ENCODE measurements at places on chromosomes 11 and 22. TPM values are rescaled to one million over a fixed set of nuclear protein-coding genes. Genes with fewer than 3 reads are reported as not detected.

DNA sequence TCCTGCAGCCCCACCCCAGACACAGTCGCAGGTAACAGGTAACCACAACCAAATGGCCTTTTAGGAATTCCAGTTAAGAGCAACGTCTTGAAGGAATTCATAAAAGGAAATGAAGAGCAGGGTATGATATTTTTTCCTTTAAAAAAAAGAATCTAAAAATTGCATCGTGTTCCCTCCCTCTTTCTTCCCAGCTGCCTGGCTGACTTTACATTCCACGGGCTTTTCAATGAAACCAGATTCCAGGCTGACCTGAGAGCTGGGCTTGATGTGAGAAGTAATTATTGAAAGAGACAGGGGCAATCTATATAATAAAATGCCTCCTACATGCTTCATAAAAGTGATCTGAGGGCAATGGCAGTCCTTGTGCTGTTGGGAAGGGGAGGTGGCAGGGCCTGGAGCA, 57.3 kb upstream of the EIF3D start:
- DNase-seq: no peak

GRCh38 chr11:17703951-17704350, 15.4 kb upstream of the MYOD1 start:
- no peak for DNase-seq

- DNase-seq: no peak
Observed at GRCh38 chr22:30210235-30210909, 36.2 kb downstream of the LIF start.

HIRA gene
- 15.5 TPM for total RNA-seq

- DNase-seq: no peak
Observed at GRCh38 chr22:35840302-35840739, 122.6 kb downstream of the APOL5 start.

RFPL3 gene
- total RNA-seq: not detected

C22orf23 gene
- not detected for total RNA-seq

- DNase-seq: no peak
Observed at GRCh38 chr11:19316434-19316833, 75.7 kb upstream of the E2F8 start.

GRCh38 chr11:82003671-82004515, 729.8 kb downstream of the FAM181B start:
- DNase-seq: no peak

DNA sequence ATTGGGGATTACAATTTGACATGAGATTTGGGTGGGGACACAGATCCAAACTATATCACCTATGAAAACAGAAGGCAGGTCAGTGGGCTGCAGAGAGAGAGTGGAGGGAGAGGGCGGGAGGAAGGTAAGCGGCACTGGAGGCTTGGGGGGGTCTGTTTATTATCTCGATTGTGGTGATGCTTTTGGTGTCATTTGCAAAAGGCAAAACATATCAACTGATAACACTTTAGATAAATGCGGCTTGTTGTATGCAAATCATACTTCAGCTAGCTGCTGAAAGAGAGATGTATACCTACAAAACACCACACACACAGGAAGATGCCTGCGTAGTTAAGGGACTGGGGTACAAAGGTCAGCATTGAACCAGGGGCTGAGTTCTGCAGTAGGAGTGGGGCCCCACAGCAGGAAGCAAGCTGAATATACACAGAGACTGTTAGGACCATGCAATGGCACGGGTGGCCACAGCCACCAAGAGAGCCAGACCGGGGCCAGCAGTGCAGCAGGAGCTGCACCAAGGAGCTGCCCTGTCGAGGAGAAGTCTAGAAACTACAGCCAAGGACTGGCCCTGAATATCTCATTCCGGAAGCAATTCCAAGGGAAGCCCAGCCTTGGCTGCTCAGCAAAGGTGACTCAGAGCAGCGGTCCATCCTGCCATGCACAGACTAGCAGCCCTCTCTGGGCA, 23.8 kb upstream of the TOLLIP start:
- no peak for DNase-seq

HTR3A gene
- total RNA-seq: not detected

- DNase-seq: no peak
Observed at GRCh38 chr11:89125298-89125697, 52.4 kb upstream of the TYR start.

GRCh38 chr11:65419772-65420481, 2.7 kb upstream of the NEAT1 start:
- peak; percentile 65 for DNase-seq

TRIM6 gene
- not detected for total RNA-seq

DNA sequence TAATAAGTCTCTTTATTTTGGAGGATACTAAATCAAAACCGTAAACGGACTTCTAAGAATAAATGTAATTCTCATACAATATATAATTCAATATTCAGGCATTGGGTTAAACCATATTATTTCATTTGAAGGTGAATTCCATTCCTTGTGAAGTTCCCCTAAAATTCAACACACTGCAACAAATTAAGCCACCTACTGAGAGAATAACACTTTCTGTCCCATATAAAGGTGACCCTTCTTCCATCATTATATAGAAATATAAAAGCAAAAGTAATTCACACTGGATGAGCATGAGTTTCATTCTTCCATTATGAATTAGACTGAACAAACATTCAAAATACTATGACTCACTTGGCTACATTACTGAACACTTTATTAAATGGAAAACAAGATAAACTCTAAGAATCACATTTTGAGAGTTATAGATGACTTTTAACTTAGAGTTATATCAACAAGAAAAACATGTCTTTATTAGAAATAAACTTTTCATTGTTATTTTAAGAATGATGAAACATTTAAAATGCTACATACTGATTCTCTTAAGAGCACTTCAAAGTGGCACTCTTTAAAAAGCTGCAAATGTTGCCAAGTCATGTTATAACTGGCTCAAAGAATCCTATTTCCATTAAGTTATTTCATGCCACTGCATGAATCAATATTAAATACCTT, 2.8 kb downstream of the SESN3 start:
- DNase-seq: no peak

EI24 gene
- 22.8 TPM for total RNA-seq

LMO1 gene
- not detected for total RNA-seq

DNA sequence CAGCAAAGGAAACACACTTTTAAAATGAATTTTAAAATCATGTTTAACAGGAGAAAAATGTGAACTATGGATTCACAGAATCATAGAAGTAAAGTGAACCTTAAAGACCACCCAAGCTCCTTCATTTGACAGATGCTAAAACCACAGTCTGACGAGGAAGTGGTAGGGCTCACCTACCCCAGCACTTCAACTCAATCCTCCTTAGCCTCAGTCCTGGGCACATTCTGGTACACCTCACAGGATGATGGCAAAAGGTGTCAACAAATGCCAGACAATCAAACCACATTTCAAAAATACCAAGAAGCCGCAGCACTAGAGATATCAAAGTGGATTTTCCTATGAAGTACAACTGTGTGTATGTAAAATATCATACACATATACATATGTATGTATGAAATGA, 43.1 kb downstream of the PITPNB start:
- peak; percentile 29 for DNase-seq

DNA sequence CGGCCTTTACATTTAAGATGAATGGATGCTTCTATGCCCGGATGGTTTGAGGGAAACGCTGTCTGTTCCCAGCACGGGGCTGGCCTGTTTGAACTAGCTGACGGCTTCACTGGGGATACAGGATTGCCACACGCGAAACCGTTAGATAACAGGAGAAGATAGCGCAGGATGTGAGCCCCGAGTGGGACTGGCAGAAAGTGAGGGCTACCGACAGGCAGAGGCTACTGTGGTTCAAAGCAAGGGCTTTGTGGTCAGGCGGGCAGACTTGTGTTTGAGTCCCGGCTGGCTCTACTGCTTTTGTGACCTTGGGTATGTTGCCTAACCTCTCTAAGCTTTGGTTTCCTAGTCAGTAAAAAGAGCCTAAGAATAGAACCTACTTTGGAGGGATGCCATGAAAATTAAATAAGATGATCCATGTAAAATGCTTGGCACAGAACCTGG, 2.8 kb upstream of the OAF start:
- DNase-seq: no peak

DNA sequence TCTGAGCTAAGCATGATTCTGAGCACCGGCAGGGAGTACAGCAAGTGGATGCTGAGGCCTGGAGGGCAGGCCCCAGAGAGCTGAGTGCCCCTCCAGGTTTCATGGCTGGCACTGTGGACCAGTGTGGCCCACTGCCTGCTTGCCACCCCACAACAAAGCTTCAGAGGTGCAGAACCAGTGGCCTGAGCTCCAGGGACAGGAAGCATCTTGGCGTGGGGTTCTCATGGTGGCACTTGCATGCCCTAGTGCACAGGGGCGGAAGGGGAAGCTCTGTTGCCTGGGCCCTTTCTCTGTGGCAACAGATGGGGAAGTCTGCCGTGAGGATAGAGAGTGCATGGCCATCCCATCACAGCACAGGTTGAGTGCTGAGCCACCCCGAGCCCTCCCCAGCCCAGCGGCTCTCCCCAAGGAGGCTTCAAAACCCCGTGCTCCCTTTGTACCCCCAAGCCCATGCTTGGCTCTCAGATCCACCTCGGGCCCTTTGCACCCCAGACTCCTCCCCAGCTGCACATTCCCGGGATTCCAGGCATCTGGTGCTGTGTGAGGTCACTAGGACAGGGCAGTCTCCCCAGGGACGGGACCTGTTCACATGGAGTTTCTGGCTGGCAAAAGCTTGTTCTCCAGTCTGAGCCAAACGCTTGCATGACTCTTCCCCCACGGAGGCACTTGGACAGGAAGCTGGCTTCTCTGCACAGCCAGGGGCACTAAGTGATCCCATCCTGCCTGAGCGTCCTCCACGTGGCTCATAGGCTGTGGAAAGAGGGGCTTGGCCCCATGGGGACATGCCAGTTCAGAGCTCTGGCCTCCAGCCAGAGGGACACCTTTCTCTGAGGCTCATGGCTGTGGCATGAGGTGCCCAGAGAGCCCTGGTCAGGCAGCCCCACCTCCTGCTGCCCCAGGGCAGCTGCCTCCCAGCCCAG, 4.2 kb downstream of the SLC25A1 start:
- no peak for DNase-seq

TRMT112 gene
- total RNA-seq: 70.5 TPM

DNA sequence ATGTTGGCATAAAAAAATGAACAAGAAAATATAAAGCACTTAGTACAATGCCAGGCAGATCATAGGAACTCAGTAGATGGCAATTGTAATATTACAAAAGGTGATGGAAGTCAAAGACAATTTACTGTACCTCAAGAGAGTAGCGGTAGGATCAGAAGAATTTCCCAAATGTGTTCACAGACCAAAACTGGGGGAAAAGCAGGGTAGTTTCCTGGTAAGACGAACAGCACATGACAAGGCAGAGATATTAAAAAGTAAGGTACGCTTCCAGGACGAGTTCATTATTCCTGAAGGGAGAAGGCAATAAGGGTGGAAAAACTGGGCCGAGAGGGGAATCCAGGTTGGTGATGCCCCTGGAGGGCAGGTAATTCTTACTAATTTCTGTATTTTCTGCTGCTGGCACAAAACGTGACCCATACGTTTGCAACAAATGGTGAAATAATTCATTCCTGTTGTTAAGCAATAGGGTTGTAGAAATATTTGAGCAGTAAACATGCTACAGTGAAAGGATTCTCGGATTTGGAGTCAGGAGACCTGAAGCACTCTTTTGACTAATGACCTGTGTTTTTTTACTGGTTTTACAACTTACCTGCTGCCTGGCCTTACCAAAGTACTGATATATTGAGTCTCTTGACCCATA, 786 bp upstream of the ANKRD42 start:
- DNase-seq: no peak

- DNase-seq: no peak
Observed at GRCh38 chr11:69462106-69462951, 19.1 kb upstream of the LINC01488 start.

SCGB1C1 gene
- not detected for total RNA-seq

DNA sequence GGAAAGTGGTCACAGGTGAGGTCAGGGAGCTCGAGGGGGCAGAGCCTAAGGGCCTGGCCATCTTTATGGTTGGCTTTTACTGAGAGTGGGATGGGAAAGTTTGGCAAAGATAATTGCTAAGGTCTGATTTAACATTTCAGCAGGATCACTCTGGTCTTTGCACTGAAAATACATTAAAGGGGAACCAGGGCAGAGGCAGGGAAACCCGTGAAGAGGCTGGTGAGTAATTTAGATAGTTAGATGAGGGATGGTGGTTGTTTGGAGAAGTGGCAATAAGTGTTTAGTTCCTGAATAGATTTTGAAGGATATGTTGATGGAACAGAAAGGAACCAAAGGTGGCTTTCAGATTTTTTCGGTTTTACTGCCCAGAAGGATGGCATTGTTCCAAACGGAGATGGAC, 50.8 kb downstream of the SCN3B start:
- DNase-seq: no peak

DNA sequence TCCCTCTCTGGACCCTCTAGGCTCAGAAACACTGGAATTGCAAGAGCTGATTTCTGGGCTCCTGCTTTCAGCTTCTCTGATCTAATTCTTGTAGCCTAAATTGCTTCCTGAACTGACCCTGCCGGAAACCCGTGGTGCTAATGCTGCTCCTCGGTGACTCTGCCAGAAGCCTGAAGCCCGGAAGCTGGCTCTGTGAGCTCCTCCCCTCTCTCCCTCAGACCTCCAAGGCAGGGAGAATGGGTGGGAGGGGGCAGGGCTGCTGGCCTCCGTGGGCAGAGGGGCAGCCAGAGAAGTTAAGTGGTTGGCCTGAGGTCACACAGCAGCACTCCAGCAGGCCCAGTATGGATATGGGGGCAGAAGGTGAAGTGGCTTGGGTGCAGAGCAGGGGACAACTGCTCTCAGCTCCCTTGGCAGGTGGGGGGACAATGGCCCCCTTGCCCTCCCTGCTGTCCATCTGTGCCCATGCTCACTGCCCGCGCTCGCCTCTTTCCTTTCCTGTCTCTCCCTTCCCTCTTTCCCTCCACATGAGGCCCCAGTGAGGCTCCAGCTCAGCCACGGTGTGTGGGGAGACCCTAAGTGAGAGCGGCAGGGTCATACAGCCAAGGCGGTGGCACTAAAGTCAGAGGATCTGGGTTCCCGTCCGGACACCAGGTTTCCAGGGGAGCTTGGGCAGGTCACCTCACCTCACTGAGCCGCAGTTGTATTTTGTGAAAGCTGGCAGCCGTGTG, 16.2 kb downstream of the CAPN5 start:
- peak; percentile 21 for DNase-seq

- peak; percentile 51 for DNase-seq
Observed at GRCh38 chr11:82750643-82751139, 17.0 kb upstream of the FAM181B start.

- no peak for DNase-seq
Observed at GRCh38 chr11:107756553-107756952, 44.7 kb upstream of the SLN start.

DNA sequence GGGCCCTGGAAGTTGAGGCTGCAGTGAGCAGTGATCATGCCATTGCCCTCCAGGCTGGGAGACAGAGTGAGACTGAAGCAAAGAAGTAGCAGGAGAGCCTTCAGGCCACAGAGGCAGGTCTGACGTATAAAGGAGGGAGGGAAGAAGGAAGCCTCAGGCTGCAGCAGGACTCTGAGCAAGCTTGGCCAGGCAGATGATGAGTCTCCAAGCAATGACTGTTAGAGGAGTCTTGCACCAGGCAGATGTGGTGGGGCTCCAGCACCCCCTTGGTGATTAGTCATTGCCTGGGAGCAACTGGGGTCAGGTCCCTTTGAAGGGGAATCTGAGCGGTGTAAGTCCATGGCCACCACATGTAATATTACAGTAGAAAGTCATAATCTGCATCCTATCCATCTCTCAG, 36.6 kb upstream of the NFAM1 start:
- DNase-seq: no peak

All from CD4-positive, alpha-beta T cell (primary cell).